ENCODE measurements at places on chromosomes 13 and 19.

DNA sequence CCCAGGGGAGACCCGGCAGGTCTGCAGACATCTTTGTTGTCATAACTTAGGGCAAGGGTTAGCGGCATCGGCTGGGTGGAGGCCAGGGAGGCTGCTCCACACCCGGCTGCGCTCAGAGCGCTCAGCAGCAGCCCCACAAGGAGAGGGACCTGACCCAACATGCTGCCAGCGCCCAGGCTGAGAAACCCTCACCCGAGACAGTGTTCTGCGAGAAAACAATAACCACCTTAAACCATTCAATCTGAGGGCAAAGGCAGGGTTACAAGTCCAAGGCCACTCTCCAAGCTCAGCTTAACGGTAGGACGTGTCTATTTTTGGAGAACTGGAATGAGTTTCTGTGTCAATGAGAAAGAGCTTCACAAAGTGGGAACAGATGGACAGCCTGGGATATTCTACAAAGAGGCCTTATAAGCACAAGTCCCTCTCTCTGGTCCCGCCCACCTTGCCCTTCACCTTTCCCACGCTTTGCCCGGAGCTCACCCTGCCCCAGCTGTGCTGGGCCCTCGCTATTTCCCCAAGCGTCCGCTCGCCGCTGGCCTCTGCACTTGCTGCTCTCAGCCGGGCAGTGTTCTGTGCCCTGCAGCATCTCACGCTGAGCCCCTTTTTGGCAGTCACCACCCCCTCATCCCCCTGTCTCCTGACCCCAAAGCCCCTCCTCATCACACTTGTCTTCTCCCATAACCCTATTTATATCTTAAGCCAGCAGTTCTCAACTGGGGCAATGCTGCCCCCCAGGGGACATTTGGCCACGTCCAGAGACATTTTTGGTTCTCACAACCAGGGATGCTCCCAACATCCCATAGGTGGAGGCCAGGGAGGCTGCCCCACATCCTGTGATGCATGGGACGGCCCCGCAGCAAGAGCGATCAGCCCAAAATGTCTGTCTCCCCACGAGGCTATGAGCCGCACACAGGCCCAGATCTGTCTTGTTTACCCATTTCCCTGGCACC is 17.6 kb downstream of the PPP1R12C start:
- no peak for DNase-seq

- no peak for DNase-seq
Measured at GRCh38 chr19:1942934-1943555, 2.1 kb downstream of the CSNK1G2 start.

DNA sequence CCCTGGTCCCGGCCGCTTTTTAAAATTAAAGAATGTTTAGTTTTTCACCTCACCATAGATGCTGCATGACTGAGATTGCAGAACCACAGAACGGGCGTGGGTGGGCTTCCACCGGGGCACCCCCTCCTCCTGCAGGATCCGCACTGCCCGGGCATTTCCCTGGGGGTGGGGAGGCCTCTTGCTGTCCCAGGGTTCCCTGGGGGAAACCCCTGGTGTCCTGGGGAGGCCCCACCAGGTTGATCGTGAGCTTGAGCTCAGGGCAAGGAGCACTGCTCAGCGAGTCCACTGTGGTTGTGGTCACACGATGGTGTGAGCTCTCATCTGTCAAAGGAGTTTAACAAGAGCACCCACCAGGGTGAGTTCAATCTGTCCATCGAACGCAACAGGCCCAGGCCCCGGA is 11.4 kb upstream of the TCF3 start:
- DNase-seq: no peak

GRCh38 chr19:18017275-18018083 is 9.5 kb downstream of the ARRDC2 start:
- no peak for DNase-seq

DNA sequence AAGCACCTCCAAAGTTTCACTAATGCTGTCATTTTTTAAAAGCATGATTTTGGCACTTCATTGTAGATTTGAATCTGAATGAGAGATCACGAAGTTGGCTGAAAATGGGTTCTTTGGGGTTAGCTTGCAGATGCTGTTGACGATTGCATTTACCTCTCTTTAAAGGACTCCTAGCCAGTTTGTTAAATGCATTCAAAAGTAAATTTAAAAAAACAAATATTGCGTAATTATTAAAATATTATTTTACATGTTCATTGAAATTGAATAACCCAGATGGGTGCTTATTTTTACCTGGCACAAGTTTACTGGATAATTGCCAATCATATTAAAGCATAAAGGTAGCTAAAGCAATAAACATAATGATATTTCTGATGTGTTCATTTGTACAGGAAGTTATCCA is 172.2 kb downstream of the ABCC4 start:
- DNase-seq: no peak

- no peak for DNase-seq
Measured at GRCh38 chr19:49856574-49857021, 5.6 kb downstream of the PTOV1 start.

DNA sequence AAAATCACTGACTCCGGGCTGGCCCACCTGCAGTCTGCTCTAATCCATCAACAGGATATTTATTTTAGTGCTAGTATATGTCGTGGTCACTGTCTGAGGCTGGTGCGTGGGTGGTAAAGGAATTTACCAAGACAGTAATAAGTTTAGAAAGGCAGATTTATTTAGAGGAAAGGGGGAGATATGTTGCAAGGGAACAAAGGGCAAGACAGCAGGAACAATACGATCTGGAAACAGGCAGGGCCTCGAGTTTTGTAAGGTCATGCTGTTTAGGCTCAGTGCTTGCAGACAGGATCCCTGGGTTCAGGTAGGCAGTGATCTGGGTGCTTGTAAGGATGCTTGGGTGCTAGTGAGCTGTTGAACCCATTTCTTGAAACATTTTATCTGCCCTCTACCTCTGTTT is 748.2 kb upstream of the SLITRK5 start:
- no peak for DNase-seq

DNA sequence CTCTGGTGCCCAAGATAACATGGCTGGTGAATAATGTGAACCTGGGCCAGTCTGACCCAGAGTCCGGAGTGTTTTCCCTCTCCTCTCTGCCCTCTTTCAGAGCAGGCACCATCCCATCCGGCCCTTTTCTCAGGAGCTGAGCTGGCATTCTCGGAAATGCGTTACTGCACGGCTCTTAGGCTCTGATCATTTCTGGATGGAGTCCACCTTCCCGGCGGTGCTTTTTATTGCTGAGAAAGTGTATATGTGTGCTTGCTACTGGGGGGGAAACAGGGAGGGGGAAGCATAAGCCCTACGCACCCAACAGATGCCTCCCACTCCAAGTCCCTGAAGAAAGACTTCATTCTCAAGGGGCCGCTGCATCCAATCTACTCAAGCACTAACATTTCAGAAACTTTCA is 6.6 kb downstream of the CACNA1A start:
- no peak for DNase-seq

- DNase-seq: no peak
Measured at GRCh38 chr13:97139691-97140090, 82.4 kb upstream of the MBNL2 start.

- DNase-seq: no peak
Measured at GRCh38 chr13:59391696-59392095, 772.0 kb downstream of the DIAPH3 start.

DNA sequence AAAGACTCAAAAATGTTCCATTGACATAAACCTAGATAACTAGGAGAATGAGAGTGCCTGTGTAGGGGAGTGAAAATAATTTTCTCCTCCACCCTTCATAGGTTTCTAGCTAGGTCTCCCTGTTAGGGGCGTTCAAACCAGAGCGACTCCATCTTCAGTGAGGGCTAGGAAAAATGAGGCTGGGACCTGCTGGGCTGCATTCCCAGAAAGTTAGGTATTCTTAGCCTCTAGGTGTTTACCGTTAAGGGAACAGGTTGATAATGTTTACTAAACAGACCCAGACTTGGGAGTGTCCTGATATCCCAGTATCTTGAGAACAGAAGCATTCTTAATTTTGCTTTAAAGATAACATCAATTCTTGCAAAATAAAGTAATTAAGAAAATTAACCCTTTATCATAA is 20.1 kb downstream of the PABPC3 start:
- no peak for DNase-seq

- DNase-seq: no peak
Measured at GRCh38 chr19:34085336-34085735, 87.0 kb upstream of the LSM14A start.

DNA sequence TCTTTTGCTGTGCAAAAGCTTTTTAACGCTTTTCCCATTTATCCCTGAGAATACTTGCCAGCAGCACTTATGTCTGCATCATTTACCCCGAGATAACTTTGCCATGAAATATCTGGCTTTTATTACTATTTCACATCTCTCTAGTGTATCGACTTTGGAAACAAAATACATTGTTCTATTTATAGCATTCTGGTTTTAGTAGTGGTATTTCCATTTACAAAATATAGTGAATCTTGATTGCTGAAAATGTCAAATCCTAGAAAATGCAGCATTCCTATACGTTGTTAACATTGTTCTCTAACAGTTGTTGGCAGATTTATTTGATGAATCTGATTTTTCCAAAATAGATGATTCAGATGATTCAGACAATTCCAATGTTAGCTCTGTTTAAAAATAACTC is 189.3 kb upstream of the SPRY2 start:
- DNase-seq: no peak

DNA sequence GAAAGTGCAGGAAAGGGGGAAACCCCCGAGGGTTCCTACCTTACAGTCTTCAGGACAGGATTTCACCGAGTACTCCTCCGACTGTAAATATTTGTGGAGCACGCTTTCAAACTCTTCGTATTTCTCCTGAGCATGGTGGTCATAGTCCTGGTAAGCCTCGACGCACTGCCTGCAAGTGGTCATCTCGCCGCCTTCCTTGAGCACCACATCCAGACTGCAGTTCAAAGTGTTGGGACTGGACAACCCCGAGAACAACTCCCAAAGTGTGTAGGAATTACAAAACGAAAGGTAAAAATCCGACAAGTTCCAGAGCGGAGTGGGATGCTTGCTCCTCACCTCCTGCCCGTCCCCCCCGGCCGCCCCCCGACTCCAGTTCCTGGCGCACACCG is 349.7 kb downstream of the LIG4 start:
- no peak for DNase-seq

- DNase-seq: no peak
Measured at GRCh38 chr13:33496336-33496735, 210.8 kb upstream of the STARD13 start.

GRCh38 chr19:18477042-18477779 is 39.3 kb upstream of the ISYNA1 start:
- no peak for DNase-seq

GRCh38 chr19:30881281-30881680 is 468.0 kb downstream of the TSHZ3 start:
- DNase-seq: no peak

DNA sequence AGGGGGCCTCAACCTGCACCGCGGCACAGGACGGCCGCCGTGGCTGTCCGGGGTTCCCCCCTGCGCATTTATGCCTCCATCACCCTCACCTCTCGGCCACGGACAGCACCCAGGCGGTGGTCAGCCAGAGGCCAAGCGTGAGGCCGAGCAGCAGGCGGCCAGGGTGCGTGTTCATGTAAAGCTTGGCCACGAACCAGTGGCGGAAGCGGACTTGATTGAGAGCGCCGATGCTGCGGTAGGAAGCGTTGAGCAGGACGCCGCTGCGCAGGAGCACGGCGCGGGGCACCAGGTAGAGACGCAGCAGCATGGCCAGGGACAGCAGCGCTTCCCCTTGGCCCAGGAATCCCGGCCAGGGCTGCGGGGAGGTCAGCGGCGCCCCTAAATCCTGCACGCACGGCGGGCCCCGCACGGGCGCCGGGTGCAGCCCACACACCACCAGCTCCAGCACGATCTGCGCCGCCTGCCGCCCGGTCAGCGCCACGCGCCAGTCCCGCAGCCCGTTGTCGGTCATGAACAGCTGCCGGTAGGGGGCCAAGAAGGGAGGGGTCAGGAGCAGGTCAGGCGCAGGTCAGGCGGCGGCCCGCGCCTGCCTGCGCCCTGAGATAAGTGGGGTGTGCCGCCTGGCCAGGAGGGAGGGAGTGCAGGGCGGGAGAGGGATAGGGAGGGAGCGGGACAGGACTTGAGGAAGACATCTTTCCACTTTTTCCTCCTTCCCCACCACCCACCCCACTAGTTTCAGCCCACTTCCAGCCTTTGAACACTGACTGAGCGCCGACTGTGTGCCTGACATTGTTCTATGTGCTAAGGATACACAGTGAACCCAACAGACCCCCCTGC is 6.5 kb downstream of the KCNN4 start:
- no peak for DNase-seq

GRCh38 chr13:111919286-111919685 is 147.7 kb upstream of the SOX1 start:
- no peak for DNase-seq

DNA sequence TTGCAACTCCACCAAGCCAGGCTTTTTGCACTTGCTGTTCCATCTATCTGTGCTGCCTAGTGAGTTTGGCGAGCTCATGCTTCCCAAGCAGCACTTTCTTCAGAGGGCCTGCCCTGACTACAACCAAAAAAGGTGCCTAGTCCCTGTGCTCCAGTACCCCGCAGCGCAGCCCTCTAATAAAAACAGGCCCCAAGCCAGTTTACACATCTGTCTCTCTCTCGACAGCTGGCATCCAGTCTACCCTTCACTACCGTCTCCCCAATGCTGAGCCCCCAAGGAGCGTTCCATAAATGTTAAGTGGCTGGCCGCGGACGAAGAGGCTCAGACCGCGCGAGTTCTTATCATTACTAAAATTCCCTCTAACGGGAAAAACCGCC is 512 bp downstream of the MED4 start:
- DNase-seq: no peak

DNA sequence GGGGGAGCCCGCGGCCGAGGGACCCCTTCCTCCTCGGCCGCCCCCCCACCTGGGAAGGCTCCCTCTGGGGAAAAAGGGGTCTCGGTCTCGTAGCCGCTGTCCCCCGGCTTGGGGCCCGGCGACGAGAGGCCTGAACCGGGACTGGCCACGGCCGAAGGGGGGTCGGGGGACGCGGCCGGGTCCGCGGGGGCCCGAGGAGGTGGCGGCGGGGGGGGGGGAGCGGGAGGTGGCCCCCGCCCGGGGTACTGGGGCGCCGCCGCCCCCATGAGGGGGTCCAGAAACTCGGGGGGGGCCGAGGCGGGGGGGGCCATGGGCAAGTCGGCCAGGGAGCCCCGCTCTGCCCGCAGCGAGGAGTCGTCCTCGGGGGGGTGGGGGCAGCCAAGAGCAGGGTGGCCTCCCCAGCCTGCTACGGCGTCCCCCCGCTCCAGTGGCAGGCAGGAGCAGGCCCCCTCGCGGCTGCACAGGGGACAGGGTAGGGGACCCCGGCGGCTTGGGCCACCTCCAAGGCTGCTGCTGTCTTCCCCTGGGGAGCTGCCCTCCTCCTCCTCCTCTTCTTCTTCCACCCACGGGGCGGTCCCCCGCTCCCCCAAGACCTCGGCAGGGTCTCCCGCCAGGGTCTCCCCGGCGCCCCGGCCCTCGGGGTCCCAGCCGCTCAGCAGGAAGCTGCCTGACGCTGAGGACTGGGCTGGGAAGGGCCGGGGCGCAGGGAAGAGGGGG is 12.9 kb downstream of the LMTK3 start:
- no peak for DNase-seq

DNA sequence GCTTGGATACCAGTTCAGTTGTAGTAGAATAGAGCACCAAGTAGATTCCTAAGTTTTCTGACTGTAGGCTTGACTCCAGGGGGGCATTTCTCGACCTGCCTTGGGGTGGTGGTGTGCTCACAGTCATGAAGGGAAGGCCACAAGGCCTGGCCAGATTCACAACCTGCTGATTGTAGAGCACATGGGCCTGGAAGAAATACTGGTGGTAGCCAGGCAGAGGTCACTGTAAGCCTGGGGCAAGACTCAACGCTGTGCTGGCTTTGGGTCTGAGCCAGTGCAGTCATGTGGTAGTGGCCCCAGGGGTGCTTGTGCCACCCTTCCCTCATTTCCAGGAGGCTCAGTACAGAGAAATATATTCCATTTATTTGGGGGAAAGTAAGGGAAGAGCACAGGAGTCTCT is 832.3 kb upstream of the SLC10A2 start:
- DNase-seq: no peak

- no peak for DNase-seq
Measured at GRCh38 chr19:44677019-44677811, 5.9 kb downstream of the CEACAM19 start.

Measured in stimulated activated CD4-positive, alpha-beta T cell treated with anti-CD3 and anti-CD28 coated beads, Interleukin-15, amount 100 ng/mL, for 1 hour (primary cell).